Lung microvascular endothelial cell (primary cell): ENCODE measurements at places on chromosomes 3 and 15. TPM values are rescaled to one million over a fixed set of nuclear protein-coding genes. Genes with fewer than 3 reads are reported as not detected.

GRCh38 chr3:71244153-71244825 is 339.2 kb downstream of the FOXP1 start:
- DNase-seq, result no peak

GRCh38 chr3:39808467-39809180 is 785 bp upstream of the MYRIP start:
- DNase-seq, result peak; percentile 31

The SLC22A14 gene
- not detected in 2 replicates for total RNA-seq

The PLA2G4E gene
- not detected in 2 replicates for total RNA-seq

The TUSC7 gene
- not detected in 2 replicates for total RNA-seq

GRCh38 chr3:4688411-4688810 is 195.3 kb downstream of the ITPR1 start:
- DNase-seq, result no peak

GRCh38 chr15:73539212-73540128 is 93.7 kb downstream of the NPTN start:
- DNase-seq, result no peak

GRCh38 chr3:48404440-48405342 is 25.2 kb downstream of the PLXNB1 start:
- DNase-seq, result no peak
